ENCODE measurements at places on chromosomes 6 and 20.

DNA sequence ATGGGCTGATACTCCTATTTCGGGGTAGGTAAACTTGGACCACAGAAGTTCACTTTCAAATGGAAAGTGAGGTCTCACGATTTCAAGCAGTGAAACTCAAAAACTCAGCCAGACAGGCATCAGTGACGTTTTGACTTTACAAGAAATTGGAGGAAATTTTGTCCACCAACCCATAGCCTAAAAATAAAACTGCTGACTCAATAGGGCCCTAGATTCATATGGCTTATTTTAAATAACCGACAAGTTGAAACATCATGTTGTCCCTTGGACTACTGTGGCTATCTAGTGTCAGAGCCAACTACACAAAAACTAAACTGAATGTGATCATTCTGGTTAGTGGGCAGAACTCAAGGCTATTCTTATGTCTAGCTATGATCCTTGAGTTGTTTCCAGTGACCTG is 486.3 kb downstream of the GRIK2 start:
- DNase-seq, result no peak

DNA sequence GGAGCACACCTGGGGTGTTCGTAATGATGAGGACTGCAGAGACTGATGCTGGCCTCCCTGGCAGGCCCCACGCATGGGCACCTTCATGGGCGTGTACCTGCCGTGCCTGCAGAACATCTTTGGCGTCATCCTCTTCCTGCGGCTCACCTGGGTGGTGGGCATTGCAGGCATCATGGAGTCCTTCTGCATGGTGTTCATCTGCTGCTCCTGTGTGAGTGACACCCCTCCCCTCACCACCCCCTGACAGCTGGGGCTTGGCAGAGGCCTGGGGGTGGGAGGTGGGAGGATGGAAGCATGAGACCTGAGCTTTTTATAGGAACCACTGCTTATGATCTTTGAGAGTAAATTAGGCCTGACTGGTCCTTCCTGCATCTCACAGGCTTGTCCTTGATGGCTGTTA is 6.7 kb downstream of the SLC12A5 start:
- no peak for DNase-seq

DNA sequence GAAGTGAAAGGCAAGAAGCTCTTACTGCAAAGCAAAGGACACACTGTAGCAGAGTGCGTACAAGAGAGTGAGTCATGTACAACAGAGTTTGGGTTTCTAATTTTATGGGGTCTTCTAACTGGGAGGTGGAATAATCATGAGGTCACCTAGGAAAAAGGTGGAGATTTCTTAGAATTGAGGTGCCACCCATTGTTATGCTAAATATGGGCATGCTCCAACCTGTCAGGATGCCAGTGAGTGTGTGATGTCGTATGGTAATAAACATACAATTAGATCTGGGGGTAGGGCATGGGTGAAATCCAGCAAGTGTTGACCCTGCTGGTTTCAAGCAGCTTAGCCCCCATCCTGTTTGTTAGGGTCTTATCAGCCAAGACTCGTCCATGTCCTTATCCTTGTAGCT is 46.6 kb downstream of the OR2B6 start:
- DNase-seq, result no peak

DNA sequence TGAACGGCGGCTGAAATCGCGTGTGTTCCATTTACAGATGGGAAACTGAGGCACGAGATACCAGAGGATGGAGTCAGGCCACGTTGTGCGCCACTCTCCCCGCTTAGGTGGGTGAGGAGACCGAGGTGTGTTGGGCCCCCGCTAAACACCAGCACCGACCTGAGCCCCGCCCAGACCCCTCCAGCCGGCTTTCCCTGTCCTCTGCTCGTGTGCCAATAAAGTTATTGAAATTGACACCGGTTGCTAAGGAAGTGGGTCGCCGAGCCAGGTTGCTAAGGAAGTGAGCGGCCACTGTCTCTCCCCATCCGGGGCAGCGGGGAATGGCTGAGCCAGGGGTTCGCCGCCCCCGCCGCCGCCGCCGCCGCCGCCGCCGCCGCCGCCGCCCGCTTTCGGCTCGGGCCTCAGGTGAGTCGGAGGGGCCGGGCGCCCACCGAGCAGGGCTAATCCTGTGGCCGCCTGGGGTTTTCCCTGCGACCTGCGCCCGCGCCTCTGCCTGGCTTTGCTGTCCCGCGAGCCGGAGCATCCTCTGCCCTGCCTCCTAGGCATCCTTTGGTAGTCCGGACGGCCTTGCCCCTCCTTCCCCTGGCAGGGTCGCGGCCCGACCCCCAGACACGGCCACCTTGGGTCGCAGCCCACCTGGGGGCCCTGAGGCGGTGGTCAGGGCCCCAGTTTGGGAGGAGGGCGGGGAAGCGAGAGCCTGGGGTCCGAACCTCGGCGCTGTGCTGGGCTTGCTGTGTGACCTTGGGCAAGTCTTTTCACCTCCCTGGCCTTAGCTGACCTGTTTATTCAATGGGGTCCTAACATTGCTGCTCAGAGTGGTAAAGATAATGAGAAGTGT is at the start of gene KIF3B:
TSS of gene KIF3B (plus strand) at position 291 of the 838 bp plus-strand sequence. CDS start 32,127 bp downstream, outside the sequence.
- peak; percentile 67 for DNase-seq

DNA sequence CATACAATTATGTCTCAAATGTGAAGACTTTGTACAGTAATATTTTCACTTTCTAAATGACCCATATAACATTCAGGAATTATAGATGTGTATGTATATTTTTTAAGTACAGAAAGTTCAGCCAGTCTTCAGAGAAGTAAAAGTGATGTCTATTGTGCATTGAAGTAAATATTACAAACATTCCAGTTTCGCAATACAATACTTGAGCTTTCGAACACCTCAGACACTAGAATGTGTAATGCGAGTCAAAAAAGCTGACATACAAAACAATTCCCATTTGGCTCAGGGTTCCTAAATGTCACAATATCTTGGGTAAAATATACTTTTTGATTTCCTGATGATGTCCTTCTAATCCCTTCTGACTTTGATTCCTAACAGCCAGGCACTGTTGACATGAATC is 101.4 kb downstream of the ZNF217 start:
- DNase-seq, result no peak

All from NCI-H2107 (cell line).